ENCODE measurements at places on chromosomes 16 and 17.

GRCh38 chr17:38507921-38508569, 79.8 kb downstream of the ARHGAP23 start:
- peaks cover 8% of the 10 kb centered on the region for H3K4me1 ChIP-seq
- H3K36me3 ChIP-seq = no peaks in the 10 kb centered on the region
- DNase-seq = no peak
- no peak overlapping the region for H3K27ac ChIP-seq
- H3K27me3 ChIP-seq = peaks cover 49% of the 10 kb centered on the region

DNA sequence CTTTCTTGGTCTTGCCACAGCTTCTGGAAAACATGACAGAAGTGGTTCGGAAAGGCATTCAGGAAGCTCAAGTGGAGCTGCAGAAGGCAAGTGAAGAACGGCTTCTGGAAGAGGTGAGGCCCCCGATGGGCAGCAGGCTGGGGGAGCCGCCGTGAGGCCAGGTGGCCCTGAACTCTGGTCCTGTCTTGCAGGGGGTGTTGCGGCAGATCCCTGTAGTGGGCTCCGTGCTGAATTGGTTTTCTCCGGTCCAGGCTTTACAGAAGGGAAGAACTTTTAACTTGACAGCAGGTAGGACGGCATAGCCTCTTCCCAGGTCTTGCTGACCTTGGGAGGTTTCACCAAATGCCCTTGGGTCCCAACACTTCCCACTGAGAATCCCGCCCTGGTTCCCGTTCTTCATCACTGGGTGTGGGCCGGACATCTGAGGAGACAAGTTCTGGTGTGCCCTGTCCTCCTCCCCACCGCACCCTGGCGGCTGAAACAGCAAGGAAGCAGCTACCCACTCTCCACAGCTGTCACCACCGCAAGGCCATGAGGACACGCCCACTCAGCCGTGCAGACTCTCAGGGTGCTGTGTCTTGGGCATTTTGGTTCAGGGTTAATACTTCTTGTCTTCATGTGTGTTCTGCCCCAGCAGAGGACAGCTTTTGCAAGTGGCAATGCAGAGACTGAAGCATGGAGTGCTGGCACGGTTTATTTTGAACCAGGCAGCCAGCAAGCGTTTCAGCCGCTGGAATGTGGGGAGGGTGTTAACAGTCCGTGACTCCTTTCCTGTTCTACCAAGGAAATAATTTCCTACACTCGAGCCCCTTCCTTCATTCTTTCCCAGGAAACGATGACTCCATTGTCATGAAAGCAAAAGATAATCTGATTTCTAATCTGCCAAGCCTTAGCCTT, 21.4 kb downstream of the NTAN1 start:
- no peak overlapping the region for H3K27ac ChIP-seq
- no peaks in the 10 kb centered on the region for H3K27me3 ChIP-seq
- peaks cover 18% of the 10 kb centered on the region for H3K36me3 ChIP-seq
- no peak for DNase-seq
- no peak overlapping the region for H3K4me3 ChIP-seq
- peaks cover 20% of the 10 kb centered on the region for H3K4me1 ChIP-seq

DNA sequence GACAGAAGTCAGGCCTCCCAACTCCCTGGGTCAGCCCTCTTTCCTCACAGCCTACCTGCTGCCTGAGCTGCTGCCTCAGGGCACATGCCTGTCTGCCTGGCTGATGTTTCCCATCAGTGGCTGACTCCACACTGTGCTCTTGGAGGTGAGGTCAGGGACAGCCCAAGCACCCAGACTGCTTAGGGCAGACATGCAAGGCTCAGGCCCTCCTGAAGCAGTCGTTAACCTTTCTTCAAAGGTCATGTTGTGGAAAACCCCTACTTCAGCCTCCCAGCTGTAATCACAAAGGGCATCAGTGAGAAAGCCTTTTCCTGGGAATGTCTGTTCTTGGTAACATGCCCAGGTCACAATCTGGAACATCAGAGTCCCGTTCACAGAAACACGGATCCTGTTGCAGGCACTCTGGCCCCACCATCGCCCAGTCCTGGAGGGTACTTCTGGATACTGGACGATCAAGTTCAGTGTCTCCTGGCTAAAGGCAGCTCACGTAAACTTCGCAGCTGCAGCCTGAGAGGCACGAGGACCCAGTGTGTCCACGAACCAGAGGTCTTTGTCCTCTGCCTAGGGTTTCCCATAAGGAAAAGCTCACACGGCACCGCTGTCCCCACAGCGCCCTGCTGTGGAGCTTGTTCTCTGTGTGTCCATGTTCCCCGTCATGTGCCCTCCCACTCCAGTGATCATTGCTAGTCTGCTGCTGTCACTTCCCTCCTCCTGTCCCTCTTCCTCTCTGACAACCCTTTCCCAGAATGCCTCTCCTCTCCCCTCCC, 54.9 kb downstream of the GNAO1 start:
- H3K4me3 ChIP-seq = no peak overlapping the region
- no peaks in the 10 kb centered on the region for H3K36me3 ChIP-seq
- H3K27me3 ChIP-seq = no peaks in the 10 kb centered on the region

DNA sequence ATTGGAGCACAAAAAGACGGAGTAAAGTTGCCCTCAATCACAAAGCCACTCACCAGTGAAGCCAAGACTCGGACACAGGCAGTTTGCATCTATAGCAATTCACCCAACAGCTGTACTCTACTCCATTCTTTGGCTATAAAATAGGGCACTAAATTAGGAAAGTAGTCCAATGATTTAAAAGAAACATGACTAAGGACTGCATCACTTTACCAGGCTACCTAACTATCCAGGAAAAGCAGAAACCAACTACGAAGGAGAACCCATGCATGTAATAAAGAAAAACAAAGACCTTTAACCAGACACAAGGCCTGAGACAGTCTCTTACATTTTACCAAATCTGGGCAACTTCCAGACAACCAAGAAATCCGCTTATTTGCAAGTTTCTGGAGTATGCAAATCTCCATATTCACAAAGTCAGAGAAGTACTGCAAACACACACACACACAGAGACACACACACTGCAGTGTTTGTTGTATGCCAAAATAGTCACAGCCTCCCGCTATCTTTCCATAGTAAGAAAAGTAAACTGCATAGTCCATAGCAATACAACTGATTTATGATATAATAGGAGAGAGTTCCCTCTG, 59.8 kb downstream of the CDH11 start:
- no peaks in the 10 kb centered on the region for H3K27me3 ChIP-seq
- peaks cover 1% of the 10 kb centered on the region for H3K4me1 ChIP-seq
- DNase-seq = no peak
- no peak overlapping the region for H3K27ac ChIP-seq
- H3K4me3 ChIP-seq = no peak overlapping the region
- H3K36me3 ChIP-seq = peaks cover 5% of the 10 kb centered on the region

DNA sequence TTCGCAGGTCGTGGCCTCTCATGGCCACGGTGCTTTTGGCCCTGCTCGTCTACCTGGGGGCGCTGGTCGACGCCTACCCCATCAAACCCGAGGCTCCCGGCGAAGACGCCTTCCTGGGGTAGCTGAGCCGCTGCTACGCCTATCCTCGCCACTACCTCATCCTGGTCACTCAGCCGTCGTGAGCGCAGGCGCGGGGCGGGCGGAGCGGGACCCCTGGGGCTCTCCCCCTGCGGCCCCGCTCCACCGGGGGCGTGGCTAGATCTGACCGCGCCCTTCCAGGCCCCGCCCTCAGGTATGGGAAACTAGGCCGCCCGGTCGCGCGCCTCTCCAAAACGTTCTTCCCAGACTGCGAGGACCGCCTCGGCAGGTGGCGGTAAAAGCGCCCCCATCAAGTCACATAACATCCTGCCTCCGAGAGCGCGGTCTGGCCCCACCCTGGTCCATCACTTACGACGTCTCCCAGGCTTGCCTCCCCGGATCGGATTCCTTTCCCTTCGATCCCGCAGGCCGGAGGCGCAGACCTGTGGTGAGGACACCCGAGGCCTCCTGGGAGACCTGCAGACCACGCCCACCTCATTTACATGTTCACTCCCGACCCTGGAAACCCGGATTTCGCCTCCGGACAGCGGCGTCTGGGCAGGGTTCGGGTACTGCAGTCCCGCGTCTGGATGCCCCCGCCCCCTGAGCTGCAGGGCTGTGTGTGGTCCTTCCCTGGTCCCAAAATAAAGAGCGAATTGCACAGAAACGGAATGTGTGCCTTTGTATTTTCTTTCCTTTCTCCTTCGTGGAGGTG, 91.5 kb upstream of the TMEM97 start:
- peaks cover 6% of the 10 kb centered on the region for H3K4me1 ChIP-seq
- H3K4me3 ChIP-seq = peak overlapping the region; percentile 75
- peaks cover 4% of the 10 kb centered on the region for H3K36me3 ChIP-seq
- DNase-seq = no peak
- no peak overlapping the region for H3K27ac ChIP-seq

- peaks cover 3% of the 10 kb centered on the region for H3K36me3 ChIP-seq
- no peak overlapping the region for H3K4me3 ChIP-seq
- H3K27ac ChIP-seq = no peak overlapping the region
- peaks cover 18% of the 10 kb centered on the region for H3K4me1 ChIP-seq
Measured at GRCh38 chr17:58384897-58385296, 32.4 kb downstream of the RNF43 start.

GRCh38 chr16:70788668-70789594, 12.0 kb downstream of the VAC14 start:
- no peaks in the 10 kb centered on the region for H3K36me3 ChIP-seq
- H3K27ac ChIP-seq = no peak overlapping the region
- peaks cover 17% of the 10 kb centered on the region for H3K4me1 ChIP-seq
- no peak overlapping the region for H3K4me3 ChIP-seq
- DNase-seq = no peak
- H3K27me3 ChIP-seq = no peaks in the 10 kb centered on the region

Measured in naive thymus-derived CD8-positive, alpha-beta T cell (primary cell).